ENCODE measurements at places on chromosomes 2 and 18.

DNA sequence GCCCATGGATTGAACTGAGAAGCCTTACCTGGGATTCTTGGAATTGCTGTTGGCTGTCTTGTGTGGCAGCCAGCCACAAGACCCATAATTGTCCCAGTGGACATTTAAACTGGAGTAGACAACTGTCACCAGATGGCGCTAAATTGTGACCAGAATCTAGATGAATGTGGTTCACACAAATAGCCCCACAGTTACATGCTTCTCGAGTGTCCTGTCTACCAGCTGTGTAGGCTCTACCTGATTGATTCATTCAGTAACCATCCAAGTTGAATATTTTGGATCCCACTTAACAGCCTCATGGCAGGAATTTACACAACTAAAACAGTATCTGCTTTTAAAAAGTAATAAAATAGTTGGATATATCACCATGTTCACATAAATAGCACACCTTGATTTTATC, 73.2 kb downstream of the MAP4K4 start:
- DNase-seq = peak; percentile 17

- DNase-seq = no peak
These were observed 4.4 kb upstream of the ZEB2 start for GRCh38 chr2:144524118-144525009.

DNA sequence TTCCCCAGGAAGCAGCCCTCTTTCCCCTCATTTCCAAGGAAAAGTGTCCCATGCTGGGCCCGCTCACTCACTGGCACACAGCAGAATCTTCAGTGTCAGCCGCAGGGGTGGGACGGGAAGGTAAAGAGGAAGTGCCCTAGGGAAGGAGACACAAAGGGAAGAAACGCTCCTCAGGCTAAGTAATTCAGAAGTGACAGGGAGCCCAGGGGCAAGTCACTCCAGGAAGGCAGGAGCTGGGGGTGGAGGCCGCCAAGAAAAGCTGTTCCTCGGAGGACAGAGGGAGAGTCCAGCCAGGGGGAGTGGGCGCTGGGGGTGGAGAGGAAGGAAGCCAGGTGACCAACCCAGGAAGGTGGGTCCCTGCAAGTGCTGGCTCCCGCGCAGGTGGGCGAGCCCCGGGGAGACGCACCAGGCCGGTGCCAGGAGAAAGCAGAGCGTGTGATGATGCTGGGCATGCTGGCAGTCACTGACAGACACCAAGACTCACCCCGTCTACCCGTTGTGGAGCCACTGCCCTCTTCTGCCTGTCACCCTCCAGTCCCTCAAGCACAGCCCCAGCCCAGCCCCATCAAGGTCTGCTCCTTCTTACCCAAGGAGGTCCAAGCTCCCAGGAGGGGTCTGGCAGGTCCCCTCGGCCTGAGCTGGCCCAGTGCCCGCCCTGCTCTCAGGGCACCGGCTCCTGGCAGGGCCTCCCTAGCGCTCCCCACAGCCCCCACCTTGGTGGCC, 21.7 kb downstream of the HDAC4 start:
- no peak for DNase-seq

DNA sequence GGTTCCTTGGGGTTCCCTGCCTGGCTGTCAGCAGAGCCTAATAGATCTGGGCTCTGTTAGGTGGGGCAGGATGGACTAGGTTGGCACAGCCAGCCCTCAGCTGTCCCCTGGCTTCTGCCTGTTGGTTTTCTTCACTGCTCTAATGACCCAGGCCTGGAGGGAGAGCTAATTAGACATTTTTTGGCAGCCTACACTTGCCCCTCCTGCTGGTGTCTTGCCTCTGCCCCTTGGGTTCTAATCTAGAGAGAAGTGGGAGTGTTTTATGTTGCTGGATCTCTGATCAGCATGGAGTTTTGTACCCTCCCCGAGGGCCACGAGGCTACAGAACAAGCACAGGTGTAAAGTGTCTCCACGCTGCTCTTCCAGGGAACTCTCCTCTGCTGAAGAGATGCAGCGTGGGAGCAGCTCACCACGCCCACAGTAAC, 199.4 kb upstream of the RASGRP3 start:
- DNase-seq = no peak

DNA sequence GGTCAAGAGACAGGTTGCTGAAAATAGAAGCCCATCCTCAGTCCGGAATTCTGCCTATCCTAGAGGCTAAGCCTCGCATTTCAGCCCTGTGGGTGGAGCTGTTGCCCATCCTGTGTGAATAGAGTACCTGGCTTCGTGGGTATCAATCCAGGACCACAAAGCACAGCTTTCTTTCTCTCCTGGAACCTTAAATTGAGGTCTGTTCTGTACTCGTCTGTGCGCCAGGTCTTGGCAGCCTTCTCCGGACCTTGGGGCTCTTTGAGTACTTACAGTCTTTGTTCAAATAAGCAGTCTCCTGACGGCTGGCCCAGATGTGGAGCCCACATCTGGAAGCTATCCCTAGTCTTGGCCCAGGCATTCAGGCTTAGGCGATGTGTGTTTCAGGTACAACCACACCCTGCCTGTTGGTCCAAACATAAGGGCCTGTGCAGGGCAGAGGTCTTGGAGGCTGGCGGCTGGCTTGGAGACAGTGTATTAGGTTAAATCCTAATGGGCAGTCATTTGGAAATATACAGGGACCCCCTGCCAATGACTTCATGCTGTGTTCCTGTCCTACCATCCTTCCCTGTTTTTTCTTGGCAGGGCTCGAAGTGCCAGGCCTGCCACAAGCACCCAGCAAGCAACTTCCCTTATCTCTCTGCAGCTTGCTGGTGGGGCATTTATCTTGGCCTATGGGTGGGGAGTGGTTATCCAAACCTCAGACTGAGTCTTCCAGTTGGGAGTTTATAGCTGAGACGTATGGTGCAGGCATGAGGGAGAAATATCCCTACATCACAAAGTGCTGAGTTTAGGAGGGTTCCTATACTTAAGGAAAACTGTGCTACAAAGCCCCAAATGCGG, 294.1 kb downstream of the BCL2 start:
- DNase-seq = no peak

GRCh38 chr2:53848062-53848461, 11.7 kb downstream of the GPR75 start:
- no peak for DNase-seq

GRCh38 chr2:203804764-203805485, 62.6 kb upstream of the CTLA4 start:
- no peak for DNase-seq

DNA sequence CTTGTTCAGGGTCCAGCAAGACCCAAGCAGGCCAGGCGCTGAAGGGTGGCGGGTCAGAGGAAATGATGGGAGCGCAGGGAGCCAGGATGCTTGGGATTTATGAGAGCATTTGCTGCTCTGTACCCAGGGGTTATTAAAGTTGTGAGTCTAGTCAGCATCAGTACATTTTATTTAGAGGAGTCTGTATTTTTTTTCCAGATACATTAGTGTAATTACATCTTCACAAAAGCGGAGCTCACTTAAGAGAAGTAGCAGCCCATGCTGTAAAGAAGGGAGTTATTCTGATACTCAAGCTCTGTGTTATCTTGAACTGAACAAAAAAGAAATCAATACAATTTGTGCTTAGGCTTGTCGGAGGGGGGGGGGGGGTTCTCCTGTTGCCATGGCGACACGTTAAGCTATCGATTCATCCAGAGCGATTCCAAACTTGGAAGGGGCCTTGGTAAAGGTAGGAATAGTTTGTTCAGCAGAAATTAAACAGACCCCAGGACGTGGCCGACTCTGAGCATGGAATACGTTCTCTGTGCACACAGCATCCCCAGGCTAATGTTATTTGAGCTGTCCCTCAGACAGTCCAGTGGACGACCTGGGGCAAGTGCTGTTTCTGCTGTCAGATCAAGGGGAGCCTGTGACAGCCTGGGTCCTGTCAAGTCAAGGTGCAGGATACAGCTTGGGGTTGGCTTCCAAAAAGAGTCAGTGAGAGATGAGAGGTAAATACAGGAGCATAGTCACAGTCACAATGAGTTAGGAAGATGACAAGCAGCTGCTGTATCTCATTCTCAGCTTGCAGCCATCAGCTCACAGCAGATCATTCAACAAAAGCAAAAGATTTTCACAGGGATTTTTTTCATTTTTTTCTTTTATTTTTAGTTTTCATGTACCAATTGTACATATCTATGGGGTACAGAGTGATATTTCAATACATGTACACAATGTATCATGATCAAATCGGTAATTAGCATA, 387.6 kb downstream of the DCDC2C start:
- DNase-seq = no peak

DNA sequence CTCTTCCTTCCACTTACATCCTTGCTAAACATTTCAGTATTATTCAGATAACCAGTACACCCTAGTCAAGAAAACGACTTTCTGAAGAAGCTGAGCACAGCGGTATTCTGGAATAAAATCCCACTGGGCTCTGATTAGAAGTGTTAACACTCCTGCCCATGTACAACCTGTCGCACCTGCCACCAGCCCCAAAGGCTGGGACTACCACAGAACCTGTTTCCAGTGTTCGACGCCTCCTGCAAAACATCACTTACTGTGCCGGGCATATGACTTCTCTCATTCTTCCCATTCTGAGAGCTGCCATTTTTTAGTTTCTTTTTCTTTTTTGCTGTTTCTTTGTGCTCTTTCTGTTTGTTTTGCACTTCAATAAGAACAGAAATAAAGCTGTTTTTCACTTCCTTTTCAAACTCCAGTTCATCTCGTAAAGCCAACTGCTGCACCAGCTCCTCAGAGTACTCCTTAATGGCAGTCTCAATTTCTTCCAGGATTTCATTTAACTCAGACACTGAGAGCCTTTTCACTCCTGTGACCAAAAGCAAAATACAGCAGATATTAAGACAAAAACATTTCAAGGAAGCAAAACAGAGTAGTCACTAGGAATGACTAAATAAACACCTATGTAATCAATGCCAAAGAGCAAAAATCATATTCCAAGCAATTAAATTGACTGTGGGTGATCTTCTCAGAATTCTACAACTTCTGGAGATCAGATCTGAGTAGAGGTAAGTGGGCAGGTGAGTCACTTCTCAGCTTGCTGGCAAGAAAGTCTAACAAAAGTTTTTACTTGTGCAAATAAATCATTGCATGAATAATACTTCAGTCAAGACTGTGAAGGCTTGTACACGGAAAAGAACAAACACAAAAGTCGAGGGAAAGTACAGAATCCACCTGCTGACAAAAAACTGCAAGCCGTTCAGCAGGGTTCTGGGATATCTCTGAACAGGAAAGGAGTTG, 19.3 kb downstream of the FEZ2 start:
- no peak for DNase-seq

DNA sequence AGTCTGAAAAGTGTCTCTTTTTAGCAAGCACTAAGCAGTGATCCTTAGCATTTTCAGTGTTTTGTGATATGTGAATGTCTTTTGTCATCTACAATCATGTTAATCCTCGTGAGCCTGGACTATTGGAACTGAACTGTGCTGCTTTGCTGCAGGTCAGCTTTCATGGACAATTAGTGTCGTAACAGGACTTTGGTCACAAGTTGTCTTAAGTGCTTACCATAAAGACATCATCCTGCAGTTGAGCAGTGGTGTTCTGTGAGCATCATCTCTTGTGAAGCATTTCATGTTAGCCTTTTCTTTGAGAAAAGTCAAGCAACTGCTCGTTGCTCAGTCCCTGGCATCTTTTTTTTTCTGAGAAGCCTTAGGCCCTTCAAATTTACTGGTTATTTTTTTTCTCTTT, 135.9 kb downstream of the ZNF407 start:
- DNase-seq = no peak

- DNase-seq = no peak
These were observed 278.4 kb upstream of the SPRED2 start for GRCh38 chr2:65710779-65711295.

- DNase-seq = no peak
These were observed 1.5 kb downstream of the OSBPL1A start for GRCh38 chr18:24396082-24396633.

GRCh38 chr2:114034742-114035141, 144.9 kb downstream of the ACTR3 start:
- DNase-seq = no peak

GRCh38 chr2:198890490-198890889, 567.2 kb downstream of the SATB2 start:
- DNase-seq = no peak

DNA sequence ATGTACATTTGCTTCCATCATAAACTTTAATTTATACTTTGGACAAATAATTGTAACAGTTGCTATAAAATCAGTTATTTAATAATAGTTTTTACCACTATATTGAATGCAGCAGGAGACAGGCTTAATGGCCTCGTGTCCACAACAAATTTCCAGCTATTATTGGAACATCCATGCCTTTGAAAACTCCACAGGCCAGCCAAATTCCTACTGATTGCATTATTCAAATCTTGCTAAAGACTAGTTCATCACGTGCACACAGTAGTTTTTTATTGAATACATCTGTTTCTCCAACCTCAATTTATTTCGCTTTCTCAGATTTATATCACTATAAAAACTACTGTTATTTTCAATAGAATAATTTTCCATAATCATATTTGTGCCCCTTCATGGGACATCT, 18.4 kb upstream of the PTPRM start:
- DNase-seq = no peak

- DNase-seq = no peak
These were observed 86.4 kb downstream of the LIMS1 start for GRCh38 chr2:108620656-108621055.

- no peak for DNase-seq
These were observed 14.6 kb upstream of the LAPTM4A start for GRCh38 chr2:20065885-20066602.

- no peak for DNase-seq
These were observed 60.8 kb downstream of the CEP192 start for GRCh38 chr18:13051950-13052349.

DNA sequence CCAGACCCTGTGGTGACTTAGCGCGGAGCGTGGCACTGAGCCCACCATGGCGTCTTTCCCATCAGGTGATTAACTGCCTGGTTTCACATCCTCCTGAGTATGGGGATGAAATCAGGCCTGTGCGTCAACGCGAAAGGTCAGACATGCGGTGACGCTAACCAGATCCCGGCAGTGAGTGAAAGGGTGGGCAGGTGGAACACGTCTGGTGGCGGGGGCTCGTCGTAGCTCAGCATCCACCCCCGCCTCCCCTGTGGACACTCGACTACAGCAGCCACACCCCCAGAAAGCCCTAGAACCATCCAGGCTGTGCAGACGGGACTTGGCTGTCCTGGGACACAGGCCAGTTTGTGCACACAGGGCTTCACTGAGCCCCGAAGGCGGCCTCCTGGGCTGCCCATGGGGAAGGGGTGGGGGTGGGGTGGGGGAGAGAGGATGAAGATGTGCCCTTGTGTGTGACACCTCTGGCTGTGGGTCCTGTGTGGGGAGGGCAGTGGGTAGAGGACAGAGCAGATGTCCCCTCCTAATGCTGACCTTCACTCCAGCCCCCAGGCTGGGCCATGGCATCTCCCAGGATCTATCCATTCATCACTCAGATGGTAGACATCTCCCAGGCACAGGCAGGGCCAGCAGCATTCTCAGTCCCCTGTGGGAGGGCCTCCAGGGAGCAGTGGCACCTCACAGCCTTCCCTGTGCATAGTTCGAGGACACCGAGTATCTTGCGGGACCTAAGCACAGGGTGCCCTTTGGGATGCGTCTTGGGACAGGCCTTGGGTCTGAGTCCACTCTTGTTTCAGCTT, 27.5 kb downstream of the RAMP1 start:
- no peak for DNase-seq

- DNase-seq = no peak
These were observed 866.0 kb downstream of the CBLN2 start for GRCh38 chr18:71678144-71678543.

Measured in AG08396 (cell line).